DMS153 (cell line): ENCODE measurements at places on chromosomes 5 and 9.

GRCh38 chr5:120818128-120818527 is 354.0 kb downstream of the PRR16 start:
- no peak for DNase-seq

DNA sequence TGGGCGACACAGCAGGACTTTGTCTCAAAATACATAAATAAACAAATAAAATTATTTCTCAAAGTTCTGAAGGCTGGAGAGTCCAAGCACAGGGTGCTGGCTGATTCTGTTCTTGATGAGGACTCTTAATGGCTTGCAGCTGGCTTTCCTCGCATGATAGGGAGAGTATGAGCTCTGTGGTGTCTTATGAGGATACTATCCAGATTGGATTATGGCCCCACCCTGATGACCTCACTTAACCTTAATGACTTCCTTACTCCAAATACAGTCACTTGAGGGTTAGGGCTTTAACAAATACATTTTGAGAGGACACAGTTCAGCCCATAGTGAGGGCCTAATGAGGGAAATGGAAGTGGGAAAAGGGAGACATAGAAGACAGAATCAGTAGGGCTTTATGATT is 87.7 kb downstream of the FOCAD start:
- DNase-seq, result no peak

GRCh38 chr5:117769877-117770276 is 1195.3 kb upstream of the SEMA6A start:
- DNase-seq, result peak; percentile 10

- no peak for DNase-seq
Observed at GRCh38 chr9:97958812-97959511, 21.0 kb upstream of the HEMGN start.

- no peak for DNase-seq
Observed at GRCh38 chr9:74721696-74722660, 165.7 kb downstream of the TRPM6 start.

DNA sequence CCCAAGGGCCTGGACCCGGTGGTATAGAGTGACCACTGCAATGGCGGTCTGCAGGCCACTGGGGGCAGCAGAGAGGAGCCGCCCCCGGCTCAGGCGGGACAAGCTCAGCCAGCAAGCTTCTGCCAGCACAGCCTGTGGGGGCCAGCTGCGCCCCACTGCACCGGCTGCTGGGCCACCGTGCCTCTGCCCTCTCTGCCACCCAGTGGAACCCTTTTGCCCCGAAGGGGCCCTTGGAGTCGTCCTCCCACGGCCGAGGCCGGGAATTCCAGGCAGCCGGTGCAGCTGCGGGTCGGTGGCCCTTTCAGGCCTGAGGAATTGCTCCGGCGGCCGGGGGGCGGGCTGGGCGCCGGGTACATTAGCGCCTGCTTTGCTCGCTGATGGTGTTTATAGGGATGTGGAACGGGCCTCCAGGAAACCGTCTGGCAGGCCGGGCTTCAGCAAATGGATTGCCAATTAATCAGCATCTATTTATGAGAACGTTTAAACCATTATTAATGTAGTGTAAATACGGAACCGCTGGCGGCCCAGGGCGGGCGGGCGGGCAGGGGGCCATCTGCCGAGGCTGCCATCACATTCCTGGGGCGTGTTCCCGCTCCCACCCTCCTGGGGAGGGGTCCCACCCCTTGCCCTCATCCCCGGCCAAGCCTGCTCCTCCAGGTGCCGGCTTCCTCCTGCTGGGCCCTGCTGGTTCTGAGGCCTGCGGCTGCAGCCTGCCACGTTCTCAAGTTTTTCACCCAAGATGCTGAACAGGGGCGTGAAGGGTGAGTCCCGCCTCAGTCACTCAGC is 127.4 kb downstream of the BARX1 start:
- peak; percentile 29 for DNase-seq

GRCh38 chr9:130535818-130536521 is 43.4 kb upstream of the FUBP3 start:
- peak; percentile 99 for DNase-seq

- DNase-seq, result no peak
Observed at GRCh38 chr9:125759764-125760129, 12.6 kb downstream of the PBX3 start.

- no peak for DNase-seq
Observed at GRCh38 chr5:40675396-40676133, 4.2 kb upstream of the PTGER4 start.

- DNase-seq, result peak; percentile 71
Observed at GRCh38 chr9:118674942-118675341, 694.3 kb downstream of the BRINP1 start.

DNA sequence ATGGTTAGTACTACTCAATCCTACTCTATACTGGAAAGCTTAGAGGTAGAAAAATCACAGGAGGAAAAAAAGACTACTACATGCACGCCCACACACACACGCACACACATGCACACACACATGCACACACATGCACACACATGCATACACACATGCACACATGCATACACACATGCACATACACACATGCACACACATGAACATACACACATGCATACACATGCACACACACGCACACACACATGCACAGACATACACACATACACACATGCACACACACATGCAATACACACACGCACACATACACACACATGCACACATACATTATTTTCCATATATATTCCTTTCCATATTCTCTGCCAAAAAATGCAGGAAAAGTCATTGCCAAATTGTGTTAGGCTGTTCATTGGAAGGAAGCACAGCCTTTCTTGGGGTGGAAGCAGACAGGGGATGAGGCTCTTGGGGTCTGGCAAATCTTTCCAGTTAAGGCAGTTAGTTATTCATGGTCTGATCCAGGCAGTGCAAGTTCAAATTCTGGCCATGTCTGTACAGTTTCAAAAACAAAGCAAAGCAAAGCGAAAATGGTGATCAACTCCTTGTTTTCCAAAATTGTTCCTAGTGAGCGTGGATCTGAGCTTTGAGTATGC is 187.9 kb upstream of the EGFLAM start:
- no peak for DNase-seq

DNA sequence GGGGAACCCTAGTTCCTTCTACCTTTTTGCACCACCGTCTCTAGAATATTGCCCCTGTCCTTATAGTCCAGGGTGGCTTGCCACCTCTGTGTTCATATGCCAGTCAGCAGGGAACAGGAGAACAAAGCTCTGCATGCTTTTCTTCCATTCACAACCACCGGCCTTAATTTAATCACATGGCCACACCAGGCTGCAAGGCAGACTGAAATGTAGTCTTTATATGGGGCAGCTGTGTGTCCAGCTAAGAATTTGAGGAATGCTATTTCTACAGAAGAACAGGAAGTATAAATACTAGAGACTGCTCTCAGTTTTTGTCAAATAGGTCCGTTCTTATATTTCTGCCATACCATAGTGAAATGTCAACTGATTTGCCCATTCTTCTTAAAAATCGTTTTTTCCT is 5.8 kb downstream of the C5orf22 start:
- DNase-seq, result no peak

- DNase-seq, result no peak
Observed at GRCh38 chr9:132216861-132217619, 55.2 kb downstream of the NTNG2 start.

- no peak for DNase-seq
Observed at GRCh38 chr9:89951675-89952074, 346.9 kb downstream of the GADD45G start.

DNA sequence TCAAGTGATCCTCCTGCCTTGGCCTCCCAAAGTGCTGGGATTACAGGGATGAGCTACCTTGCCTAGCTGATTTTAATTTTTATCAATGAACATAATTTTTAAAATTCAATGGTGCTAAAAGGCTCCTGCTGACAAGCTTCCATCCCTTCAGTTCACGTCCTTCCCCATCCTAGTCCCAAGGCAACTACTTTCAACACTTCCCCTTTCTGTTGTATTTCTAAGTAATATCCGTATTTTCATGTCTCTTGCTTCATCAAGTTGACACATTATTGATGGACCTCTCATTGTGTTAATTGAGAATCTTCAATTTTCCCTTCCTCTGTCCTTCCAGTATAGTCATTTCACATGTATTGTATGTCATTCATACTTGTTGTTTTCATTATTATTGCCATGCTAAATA is 93.8 kb upstream of the RASGRF2 start:
- no peak for DNase-seq

- DNase-seq, result peak; percentile 83
Observed at GRCh38 chr9:98146101-98146991, 27.3 kb upstream of the TRIM14 start.

GRCh38 chr5:21806943-21807342 is 1046.2 kb downstream of the CDH12 start:
- no peak for DNase-seq

DNA sequence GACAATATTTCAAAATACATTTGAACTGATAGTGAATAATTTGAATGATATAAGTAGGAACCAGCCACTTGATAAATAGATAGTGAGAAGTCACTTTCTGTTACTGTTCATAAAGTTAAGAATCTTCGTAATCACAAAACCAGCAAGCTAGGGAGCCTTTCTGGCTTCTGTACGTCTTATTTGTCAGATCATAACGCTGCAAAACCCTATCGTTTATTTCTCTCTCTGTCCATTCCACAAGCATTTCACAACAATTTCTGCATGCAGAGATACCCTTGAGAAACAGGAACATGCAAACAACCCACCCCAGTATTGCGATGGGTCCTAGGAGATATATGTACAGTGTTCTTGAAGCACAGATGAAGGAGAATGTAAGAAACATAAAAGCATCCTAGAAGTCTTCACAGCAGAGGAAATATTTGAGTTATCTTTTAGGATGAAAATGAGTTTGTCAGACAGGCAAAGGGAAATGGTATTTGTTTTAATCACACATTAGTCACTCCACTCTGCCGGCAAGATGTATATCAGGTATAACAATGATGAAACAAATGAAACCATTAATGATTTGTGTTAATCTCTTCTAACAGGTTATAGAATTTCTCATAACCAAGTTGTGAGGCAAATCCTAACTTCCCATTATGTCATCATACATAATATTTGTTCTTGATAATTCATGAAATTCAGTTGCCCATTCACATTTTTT is 668.7 kb upstream of the FTMT start:
- DNase-seq, result no peak

GRCh38 chr9:98902516-98902915 is 41.2 kb upstream of the COL15A1 start:
- DNase-seq, result no peak

DNA sequence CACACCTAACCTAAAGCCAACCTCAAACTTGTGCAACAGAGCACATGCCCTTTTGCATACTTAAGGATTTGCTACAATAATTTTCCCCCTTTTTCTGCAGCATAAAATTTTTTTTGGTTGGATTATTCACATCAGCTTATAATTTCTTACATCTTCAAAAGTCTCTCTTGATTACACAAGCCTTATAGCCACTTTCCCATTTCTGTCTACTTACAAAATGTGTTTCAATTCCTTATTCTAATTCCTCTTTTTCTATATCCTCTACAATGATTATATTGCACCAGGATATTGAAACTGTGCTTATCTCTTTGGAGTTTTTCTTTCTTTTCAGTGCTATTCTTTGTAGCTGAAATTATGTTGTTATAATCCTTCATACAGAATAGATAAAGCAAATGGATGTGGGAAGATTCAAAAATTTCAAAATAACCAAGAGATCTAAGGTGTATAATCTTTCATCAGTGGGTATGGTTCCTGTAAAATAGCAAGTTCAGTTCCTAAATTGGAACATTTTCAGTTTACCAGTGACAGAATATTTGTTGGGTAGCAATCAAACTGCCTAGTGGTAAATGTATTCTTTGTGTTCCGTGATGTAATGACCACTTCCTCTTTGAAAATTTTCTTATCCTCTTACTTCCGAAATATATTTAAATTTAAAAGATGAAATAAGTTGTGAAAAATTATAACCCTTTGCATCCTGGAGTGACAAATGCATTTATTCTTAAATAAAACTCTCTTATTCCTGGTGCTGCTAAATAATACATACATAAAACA is 386.8 kb upstream of the CHD1 start:
- DNase-seq, result no peak

DNA sequence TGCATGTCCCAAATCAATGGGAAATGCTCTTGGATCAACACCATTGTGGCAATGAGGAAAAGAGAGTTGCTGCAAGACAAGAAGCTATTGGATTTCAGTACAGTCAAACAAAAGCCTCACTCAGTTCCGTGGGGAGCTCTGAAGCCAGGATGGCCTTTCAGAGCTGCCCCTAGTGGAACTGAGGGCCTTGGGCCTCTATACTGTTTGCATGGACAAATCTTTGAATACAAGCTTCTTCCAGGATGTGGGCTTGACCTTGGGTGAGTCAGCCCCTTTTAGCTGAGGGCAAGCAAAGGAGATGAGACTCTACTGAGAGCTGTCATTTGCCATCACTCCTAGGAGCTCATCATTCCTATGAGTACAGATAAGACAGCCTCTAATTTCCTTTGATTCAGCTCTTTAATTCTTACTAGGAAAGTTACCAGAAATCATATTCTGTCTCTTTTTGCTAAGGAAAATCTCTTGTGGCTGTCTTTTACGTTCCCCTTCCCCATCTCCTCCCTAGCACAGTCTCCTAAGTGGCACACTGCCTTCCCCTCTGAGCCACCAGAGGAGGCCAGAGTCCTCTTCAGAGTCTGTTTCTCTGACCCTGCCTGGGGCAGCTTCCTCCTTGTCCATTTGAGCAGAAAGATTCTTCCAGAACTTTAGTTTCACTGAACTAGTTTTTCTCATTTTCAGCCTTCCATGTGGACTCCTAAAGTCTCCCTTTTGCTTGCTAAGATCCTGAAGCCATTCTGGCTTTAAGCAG is 168.8 kb upstream of the POC5 start:
- no peak for DNase-seq

GRCh38 chr5:167987490-167988280 is 303.8 kb upstream of the WWC1 start:
- no peak for DNase-seq

GRCh38 chr5:143896966-143897365 is 85.0 kb downstream of the HMHB1 start:
- DNase-seq, result no peak

DNA sequence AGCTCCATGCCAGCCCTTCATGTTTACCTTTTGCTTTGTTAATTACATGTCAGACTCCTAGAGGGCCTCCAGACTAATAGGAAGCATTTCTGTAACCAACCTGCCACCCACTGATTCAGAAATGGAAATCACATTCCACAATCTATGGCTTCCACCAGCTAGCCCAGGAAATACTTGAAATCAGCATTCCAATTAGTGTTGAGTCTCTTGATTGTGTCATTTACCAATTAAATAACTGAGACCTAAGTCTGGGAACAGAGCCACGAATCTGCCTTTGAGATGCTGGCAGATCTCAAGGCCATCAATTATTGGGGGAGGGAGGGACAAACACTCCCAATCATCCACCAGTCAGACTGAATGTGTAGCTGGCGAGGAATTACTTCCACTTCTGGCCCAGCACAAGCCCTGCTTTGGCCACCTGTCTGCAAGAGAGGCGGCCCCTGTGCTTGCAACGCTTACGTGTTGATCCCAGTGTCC is 27.4 kb upstream of the SAP30L start:
- no peak for DNase-seq
